ENCODE measurements at places on chromosomes 7 and 10.
A peak's percentile ranks its signal among the peaks of the same experiment; 100 is the strongest.

DNA sequence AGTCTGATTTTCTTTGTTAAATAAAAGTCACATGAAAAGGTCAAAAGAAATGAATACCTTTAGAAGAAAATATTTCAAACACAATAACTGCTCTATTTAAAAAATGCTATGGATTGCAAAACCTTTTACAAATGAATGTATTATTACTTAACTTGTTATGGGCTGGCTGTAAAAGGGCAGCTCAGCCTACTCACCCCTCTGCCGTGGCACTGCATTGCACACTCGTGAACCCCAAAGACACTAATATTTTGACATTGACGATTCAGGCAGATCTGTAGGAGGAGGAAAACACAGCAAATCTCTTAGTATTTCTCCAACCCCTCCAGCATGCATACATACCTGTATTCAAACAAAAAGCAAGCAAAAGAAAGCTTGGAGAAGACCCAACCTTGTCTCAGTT lies 149.5 kb downstream of the FANK1 start:
- no peak for DNase-seq

DNA sequence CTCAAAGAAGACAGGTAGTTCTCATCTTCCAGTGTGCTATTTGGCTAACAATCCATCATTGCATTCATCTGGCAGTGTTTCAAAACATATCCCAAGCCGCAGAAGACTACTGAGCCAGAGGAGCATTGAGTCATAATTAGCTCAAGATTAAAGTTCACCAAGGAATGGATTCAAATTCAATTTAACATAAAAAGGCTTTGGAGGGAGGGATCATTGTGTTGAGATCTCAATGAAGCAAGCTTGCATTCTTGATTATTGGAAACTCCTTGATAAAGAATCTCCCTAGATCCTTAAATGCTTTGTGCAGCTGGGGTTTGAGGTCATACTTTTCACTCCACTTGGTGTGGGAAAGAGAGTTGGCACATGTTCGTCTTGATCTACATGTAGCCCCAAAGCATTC lies 142.8 kb upstream of the SEMA3A start:
- DNase-seq: no peak

- DNase-seq: no peak
Measured at GRCh38 chr7:69966766-69967591, 368.7 kb downstream of the AUTS2 start.

GRCh38 chr7:74633451-74633921 lies 24.0 kb upstream of the GTF2I start:
- DNase-seq: no peak

GRCh38 chr10:119190353-119190752 lies 11.7 kb upstream of the PRDX3 start:
- DNase-seq: no peak

DNA sequence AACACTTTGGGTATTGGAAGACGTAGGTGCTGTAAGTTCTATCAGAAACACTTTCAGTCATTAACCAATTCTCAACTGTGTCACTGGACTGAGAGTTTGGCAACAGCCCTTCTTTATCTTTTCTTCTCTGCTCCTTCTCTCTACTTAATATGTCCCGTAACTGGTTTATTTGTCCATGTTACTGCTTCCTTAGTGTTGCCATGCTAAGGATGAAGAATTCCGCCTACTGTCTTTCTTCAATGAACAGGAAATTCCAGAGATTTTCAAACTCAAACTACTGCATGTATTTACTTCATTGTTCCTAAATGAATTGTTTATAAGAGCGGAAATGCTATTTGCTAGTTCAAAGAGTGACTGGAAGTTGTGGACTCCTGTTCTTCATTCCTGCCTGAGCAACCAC lies 143.7 kb downstream of the TAX1BP1 start:
- DNase-seq: no peak

DNA sequence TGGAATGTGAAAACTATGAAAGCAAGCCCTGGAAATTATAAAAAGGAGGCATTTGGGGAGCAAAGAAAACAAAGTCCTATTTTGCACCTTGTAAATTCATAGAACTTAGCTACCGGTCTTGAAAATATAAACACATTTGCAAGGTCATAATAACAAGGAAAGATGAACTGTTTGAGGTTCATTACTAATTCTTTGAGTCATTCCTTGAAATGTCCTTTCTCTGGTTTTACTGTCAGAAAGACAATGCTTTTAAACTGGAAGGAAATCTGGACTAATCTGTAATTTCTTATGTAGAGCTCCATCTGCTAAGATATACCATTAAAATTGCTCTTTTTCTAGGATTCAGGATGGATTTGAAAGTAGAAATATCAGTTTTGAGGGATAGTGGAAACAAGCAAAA lies 1.4 kb downstream of the ERLIN1 start:
- DNase-seq: no peak

DNA sequence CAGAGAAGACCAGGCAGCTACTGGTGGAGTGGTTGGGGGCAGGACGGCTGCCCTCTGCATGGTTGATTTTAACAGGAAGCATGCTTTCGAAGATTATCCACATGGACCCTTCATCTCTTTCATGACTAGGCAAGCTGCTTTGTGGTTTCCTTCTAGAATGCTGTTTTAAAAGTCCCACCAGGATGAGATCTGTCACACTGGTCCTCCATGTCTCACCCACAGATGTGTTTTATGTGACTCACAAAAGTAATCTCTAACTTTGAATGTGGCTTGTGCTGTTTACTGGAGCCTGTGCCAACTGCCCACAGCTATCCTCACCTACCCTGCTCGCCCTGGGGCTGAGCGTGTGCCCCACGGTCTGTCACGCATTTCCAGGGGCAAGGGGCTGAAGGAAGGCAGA lies 188.8 kb downstream of the GFRA1 start:
- DNase-seq: no peak

- peak; percentile 10 for DNase-seq
Measured at GRCh38 chr7:19117091-19117869, at the start of gene TWIST1. TWIST1 (minus strand) TSS chr7:19117636; CDS start chr7:19117321, 315 bp downstream.

DNA sequence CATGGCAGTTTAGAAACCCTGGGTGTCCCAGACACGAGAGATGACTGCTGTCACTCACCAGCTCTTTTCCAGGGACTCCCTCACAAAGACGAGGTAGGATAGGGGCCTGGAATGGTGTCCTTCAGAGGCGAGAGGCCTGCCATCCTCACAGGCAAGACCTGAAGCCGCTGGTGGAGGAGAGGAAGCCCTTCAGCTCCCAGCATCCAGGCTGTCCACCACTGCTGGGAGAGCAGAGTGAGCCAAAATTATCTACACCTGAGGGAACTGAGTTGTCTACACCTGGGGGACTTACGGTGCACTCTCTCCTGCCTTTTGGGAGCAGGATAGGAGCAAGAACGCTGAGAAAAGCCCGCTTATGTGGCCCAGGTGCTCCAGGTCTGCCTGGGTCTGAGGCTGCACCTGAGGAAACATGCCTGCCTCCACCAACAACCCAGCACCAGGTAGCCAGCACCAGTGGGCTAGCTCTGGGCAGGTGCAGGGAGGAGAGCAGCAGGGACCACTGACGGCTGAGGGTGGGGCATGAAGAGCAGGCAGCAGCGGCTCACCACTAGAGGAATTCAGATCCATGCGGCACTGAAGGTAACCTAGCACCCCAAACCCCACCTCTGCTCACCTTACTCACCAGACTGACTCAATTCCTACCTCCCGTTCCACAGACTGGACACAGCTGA lies 357.2 kb downstream of the SH2D4B start:
- DNase-seq: no peak

- DNase-seq: no peak
Measured at GRCh38 chr7:149109969-149110368, 16.2 kb downstream of the ZNF425 start.

DNA sequence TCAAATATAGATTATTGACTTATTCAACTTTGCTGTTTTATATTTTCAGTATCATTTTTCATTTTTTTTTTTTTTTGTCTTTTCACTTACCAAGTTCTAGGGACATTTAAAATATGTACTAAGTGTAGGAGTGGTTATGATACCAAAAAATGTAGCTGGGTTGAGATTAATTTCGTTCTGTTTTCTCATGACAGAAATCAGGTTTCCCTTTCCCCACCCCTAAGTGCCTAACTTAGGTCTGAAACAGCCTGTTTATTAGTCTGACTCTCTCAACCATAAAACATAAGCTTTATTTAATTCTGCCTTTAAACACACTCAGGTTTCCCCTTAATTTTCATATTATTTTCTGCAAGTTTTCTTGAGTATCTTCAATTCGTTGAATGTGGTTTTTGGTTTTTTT lies 22.1 kb downstream of the TMEM106B start:
- DNase-seq: no peak

GRCh38 chr10:110481919-110482318 lies 15.8 kb upstream of the DUSP5 start:
- no peak for DNase-seq

DNA sequence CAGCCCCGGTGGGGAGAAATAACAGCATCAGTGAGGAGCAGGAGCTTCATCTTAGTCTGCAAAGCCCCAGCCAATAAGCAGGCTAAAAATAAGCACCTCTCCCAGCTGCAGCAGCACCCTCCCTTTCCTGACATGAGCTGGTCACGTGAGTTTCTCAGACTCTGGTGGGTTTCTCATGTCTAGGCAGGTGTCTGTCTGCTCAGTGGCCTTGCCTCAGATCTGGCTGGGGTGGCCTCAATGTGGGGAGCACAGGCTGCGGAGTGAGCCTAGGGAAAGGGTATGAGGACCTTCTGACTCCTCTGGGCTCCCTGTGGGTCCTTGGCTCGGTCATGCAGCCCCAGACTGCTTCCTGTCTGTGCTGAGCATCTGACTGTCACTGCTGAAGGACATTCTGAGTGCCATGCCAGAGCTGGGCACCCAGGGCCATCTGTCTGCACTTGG lies 81.6 kb upstream of the LRRC4 start:
- no peak for DNase-seq

DNA sequence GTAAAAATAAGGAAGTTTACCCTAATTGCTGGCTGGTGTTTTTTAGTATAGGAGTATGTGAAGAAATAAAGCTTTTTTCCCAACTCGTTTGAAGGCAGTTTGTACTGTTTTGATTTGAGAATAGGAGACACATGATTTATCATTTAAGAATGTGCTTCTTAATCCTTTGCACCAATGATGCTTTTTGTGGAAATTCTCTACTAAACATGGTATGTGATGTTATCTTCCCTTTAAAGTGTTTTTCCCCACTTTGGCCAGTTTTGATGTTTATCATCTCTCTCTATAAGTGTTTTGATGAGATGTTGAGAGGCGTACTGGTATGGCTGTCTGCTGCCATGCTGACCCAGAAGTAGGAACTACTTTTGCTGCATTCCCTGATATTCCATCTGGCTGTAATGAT lies 85.1 kb downstream of the SUGCT start:
- DNase-seq: no peak

GRCh38 chr7:17685141-17685540 lies 255.2 kb downstream of the SNX13 start:
- DNase-seq: no peak

- no peak for DNase-seq
Measured at GRCh38 chr10:92809840-92810239, 38.5 kb upstream of the EXOC6 start.

- no peak for DNase-seq
Measured at GRCh38 chr10:121772884-121773283, 154.9 kb downstream of the ATE1 start.

GRCh38 chr7:54878339-54878738 lies 119.3 kb upstream of the SEC61G start:
- no peak for DNase-seq

- peak; percentile 42 for DNase-seq
Measured at GRCh38 chr10:22253580-22253882, 35.7 kb upstream of the EBLN1 start.

DNA sequence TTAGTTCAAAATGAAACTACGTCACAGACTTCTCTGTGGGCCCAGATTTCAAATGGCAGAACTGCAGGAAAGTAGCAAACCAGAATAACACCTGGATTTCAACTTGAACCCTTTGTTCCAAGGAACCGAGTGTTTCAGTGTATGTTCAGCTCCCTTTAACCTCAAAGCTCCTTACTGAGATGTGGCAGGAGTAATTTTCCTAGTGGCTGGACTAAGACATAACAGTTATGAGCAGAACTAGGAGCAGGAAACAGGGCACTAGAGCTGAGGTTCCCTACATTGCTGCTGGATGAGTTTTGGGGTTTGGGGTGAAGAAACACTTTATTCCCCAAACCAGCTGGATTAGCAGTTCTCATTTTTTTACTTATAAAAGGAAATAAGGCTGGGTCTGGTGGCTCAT lies 50.1 kb downstream of the NSUN6 start:
- no peak for DNase-seq

GRCh38 chr10:110845756-110846620 lies 25.7 kb upstream of the PDCD4 start:
- DNase-seq: peak; percentile 4

DNA sequence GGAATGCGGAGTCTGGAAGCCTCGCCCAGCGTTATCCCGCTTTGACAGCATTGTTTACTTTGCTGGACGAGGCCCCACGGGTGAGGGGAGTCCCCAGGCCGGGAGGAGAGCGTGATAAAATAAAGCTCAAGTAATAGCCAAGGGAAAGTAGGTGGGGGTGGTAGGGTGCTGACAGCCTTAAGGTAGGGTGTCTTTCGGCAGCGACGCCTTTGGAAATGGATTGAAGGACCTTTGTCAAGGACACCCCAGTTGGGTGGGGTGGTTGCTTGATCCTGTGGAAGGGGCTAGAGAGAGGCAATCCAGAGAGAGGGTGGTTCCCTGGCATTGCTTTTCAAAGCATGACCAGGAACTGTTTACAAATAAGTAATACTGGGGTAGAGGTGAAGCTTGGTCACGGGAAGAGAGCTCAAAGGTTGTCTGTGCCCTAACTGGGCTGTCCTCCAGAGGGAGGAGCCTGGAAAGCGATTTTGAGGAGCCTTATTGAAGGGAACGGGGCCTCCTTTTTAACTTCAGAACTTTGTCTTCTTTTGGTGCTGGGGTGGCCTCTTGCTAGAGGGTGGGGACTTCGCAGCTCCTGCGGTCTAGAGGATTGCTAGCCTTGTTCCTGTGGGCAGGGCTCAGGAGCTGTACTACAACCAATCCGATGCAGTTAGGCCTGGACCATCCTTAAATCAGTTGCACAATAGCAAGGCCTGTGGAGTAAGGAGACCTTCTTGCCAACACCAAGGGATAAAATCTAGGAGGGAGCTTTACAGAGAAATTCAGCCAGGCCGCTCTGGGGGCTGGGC lies 1.3 kb downstream of the EIF4EBP2 start:
- DNase-seq: peak; percentile 33

DNA sequence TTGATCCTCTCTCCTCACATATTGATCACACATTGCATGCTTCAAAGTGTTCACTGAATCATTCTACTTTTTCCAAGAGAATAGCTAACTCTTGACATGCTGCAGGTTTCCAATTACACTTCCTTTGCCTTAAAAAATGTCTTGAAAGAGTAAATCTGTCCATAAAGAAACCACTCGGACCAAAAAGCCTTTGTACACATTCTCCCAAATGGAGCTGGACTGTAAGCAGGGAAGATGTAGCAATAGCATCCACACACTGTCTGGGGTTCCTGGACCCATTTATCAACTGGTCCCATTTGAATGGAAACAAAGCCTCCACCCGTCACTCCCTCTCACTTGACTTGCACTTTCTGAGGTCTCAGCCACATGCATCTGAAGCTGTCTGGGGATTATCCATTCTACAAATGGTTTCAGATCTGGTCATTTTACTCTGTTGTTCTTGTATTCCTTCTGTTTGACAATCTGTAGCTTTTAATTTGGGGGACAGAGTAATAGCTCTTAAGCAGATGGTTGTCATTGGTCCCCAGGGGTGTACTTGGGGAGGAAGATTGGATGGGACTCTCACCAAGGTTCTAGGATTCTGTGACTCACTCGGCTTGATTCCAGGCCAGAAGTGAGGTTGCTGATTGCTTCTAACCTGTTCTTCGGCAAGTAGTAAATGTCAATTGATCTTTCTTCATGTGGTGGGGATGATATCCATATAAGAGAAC lies 203.5 kb downstream of the HIBADH start:
- no peak for DNase-seq

- DNase-seq: no peak
Measured at GRCh38 chr7:127578711-127579275, 6.6 kb downstream of the GCC1 start.
